ENCODE measurements at places on chromosomes 2 and 18.

- DNase-seq = no peak
Measured at GRCh38 chr2:110858135-110858725, 125.9 kb downstream of the ACOXL start.

GRCh38 chr18:51227660-51228059 is 30.2 kb upstream of the MEX3C start:
- no peak for DNase-seq

DNA sequence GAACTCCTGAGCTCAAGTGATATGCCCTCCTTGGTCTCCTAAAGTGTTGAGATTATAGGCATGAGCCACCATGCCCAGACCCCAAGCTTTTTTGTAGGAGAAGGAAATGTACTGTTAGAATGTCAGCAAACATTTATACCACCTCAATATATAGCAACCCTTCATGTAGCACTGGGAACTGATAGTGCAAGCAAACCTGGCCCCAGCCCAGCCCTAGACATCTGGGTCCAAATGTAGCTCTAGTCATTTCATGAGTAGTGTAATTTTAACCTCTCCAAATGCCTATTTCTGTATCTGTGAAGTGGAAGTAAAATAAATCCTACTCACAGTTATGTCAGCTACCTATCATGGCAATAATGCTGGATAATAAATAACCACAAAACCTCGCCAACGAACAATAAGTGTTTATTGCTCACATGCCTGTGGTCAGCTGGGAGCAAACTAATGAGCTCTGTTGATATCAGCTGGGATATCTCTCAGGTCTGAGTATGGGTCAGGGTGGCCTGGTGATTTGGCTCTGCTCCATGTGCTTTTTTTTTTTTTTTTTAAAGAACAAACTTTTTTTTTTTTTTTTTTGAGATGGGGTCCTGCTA is 180.4 kb downstream of the CD8B2 start:
- DNase-seq = no peak

GRCh38 chr2:224716201-224716600 is at the start of gene CCDC195:
TSS of gene CCDC195 (minus strand) at chr2:224716365. CDS start at chr2:224716365, 0 bp downstream.
- DNase-seq = no peak

DNA sequence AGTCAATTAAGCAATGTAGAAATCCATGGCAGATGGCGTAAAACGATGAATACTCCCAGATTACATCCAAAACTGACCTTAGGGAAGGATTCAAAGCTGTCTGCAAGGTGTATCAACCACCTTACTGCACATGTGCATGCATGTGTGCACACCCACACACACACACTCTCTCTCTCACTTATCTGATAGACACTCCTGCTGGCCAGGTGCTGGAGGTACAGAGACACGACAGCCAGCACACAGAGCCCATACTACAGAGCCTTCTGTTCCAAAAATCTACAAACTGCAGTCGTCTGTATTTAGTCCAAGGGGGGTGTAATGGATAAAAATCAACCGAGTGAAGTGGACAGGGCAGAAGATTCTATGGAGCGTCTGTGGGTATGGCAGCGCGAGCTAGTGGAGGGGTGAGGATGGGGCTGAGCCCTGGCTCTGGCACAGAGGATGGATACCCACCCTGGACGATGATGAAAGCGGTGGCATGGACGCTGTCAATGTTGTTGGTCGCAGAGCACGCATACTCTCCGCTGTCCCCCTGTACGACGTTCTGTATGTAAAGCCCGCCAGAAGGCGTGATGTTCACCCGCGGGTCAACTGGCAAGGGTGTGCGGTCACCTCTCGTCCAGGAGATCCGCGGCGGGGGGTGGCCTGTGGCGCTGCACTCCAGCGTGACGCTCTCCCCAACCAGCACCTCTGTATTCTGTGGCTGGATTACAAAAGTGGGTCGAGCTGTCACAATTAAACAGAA is 78.4 kb downstream of the PXDN start:
- no peak for DNase-seq

DNA sequence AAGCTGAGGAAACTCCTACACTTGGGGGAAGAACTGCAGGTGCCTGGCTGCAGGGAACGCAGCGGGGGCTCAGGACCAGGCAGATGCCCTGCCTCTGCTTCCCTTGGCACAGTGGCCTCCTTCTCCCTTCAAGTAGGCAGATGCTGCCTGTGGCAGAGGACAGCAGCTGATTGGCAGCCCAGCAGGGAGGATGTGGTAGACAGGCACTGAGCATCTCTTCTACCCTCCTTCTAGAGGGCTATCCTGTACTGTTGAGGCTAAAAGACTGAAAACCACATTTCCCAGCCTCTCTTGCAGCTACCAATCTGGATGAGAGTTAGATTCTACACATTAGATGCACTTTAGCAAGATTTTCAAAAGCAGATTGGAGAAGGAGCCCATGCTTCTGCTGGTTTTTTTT is 105.7 kb downstream of the MSH2 start:
- no peak for DNase-seq

DNA sequence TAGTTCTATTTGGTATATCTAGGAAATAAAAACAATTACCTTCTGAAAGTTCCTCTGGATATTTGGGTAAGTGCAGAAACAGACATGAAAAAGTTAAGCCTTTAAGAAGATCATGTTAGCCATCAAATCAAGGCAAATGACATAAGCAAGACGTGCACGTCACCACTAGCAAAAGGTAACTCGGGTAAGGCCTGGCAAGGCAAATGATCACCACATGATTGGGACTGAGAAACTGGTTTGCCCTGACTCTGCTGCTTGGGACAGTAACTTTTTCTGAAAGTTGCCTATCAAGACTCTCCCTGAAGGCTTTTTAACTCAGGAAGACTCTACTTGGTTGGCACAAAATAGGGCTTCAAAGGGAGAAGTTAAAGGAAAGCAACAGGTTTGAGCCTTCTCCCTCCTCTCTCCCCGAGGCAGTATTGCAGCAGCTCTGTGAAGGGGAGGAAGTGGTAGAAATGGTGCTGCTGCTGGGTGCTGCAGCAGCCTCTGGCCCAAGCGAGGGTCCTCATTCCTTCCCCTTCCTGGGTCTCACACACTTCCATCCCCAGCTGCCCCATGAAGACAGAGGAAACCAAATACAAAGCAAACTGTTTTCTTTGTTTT is 17.1 kb upstream of the TMEM237 start:
- no peak for DNase-seq

- DNase-seq = no peak
Measured at GRCh38 chr18:74949611-74950010, 259.3 kb downstream of the PTGR3 start.

DNA sequence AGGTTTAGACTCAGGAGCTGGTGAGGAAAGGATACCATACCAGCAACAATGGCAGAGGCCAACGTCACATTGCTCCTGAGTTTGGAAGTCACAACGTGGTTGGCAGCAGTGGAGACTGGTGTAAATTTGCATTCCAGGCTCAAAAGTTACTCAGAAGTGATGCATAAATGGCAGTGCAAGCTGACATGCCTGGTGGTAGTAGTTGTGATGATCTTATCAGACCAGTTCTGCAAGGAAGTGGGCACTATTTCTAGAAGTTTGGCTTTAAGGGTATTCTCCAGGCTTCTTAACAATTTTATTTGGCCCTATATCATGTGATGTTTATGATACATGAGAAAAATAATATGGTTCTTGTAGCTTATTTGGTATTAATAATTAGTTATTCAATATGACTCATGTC is 37.8 kb downstream of the CXCR4 start:
- DNase-seq = no peak

DNA sequence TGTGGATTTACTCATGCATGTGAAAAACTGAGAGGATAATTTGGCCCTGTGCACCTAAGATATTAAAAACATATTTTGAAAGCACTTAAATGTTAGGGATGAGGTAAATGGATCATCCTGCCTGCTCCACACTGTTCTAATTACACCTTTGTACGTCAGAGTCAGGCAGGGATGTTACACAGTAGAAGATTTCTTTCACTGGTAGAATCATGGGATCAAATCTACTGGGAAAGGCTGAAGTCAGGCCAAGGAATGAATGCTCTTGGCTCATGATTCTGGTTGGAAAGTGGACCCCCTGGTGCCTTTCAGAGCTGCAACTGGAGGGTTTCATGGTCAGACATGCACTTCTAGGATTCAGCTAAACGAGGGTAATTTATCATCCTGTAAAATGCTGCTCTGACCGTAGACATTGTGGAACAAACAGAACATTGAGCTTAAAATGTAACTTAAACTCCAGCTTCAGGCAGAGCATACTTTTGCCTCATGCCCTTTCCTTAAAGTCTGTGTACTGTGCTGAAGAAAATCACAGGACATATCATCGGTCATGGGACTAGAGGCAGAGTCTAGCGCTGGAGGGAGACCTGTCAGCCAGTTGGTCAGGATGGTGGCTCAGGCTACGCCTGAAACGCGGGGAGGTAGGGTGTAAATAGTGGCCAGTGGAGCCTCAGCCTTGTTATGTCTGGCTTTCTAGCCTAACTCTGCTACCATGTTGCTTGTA is 4.9 kb downstream of the KCNE4 start:
- DNase-seq = no peak

- no peak for DNase-seq
Measured at GRCh38 chr2:96414161-96414710, 78.7 kb downstream of the NCAPH start.

- no peak for DNase-seq
Measured at GRCh38 chr18:33034945-33035344, 262.1 kb upstream of the KLHL14 start.

DNA sequence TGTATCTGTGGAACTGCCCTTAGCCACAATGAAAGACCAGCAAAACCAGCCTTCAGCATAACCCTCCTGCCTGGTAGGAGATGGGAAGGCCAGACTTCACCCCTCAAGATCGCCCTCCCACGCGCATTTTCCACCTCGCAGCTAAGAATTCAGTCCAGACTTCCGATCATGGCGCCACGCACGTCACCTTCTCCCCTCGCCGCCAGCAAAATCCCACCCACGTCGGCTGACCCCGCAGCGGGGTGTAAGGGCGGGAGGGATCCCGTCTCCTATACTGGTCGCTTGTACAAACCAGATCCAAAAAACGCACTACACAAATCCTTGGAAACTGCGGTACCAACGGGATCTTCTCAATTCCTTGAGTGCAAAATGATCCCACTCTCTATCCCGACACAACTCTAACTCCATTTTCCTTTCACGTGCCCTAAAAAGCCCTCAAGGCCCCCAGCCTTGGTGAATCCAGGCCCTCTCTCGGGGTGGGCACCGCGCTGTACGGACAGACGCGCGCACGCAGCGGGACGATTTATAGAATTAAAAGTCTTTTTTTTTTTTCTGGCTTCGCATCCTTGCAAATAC is 1.0 kb upstream of the BMPR2 start:
- DNase-seq = peak; percentile 15

- DNase-seq = no peak
Measured at GRCh38 chr2:236289766-236290462, 25.7 kb upstream of the ASB18 start.

- no peak for DNase-seq
Measured at GRCh38 chr2:113167115-113167932, 6.4 kb upstream of the PSD4 start.

DNA sequence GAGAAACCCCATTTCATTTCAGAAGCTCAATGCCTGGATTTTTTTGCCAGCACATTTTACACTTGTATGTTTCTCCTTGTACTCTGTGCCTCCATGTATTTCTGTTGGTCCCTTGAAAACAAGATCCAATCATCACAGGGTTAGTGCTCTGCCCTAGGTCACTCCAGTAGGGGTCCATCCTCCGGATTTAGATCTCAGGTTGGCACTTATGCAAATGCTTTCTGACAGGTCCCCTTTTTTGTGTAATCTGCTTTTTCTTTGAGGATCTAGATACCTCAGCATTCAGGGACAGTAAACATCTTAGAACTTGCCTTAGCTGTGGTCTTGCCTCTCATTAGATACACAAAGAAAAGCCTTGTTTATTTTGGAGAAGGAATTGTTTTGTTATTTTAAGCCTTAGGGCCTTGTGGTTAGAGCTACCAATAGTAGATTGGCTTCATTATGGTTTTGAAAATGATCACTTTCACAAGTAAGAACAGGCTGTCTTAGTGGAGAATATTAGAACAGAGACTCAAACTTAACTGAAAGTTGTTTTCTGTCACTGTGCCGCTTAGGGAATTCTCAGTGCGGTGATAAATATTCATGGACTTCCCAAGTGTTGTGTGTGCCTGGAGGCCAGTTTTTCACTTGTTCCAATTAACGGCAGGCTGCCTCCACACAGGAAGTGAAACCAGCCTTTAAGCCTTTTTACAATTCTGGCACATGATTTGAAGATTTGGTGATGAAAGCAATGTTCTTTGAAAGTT is 7.8 kb downstream of the MERTK start:
- DNase-seq = no peak

DNA sequence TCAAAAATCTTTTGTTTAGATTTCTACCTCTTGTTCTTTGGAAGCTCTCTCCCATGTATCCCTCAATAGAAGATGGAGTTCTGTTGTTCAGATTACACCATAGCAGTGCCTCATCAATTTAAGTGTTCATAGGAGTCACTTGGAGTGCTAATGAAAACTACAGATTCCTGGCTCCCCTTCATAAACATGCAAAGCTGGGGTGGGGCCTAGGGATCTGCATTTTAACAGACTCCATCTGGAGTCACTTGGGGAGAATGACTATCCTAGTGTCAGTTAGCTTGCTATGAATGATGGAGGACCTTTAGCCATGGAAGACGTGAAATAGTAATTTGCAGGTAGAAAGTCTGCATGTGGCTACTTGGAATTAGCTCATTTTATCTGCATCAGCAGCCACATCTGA is 105.4 kb downstream of the RGPD3 start:
- no peak for DNase-seq

DNA sequence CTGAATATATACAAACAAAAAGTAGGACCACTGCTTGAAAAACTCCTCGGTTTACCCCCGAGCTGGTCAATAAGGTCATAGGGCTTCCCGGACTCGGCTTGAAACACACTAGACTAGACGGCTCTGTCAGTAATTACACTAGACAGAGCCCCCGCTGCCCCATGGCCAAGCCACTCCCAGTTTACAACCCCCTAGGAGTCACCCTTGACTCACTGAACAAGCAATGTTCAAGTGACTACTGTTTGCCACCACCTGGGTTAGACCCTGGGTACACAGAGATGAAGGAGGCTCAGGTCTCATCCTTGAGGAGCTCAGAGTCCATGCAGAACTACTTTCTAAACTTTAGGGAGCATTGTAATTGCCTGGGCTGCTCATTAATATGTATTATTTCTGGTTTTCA is 13.7 kb upstream of the PRELID3A start:
- no peak for DNase-seq

- no peak for DNase-seq
Measured at GRCh38 chr2:150168595-150169236, 318.8 kb downstream of the RND3 start.

- no peak for DNase-seq
Measured at GRCh38 chr2:47079515-47080412, 75.3 kb downstream of the STPG4 start.

DNA sequence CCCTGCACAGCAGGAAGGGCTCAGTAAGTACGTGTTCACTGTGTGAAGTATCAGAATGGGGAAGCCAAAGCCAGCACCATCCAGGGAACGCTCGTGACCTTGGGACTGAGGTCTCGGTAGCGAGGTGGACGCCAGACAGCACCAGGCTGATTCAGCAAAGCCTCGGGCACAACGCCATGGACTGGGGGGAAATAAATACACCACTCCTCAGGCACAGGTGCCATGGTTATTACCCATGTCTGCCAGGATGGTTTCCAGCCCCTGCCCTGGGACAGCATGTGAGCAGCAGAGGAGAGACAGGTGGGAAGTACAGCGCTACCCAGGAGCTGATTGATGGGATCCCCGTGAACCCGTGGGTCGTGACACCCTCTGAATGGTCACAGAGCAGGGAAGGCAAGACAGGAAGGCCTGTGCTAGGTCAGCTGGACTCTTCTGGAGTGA is 53.0 kb downstream of the REEP1 start:
- DNase-seq = no peak

- DNase-seq = no peak
Measured at GRCh38 chr18:79564441-79564840, 115.2 kb upstream of the CTDP1 start.

- no peak for DNase-seq
Measured at GRCh38 chr2:133503323-133503722, 64.9 kb downstream of the NCKAP5 start.

Data from stimulated activated CD4-positive, alpha-beta T cell treated with anti-CD3 and anti-CD28 coated beads, Interleukin-1b, Interleukin-23, amount 100 ng/mL, for 4 hours (primary cell).